ENCODE measurements at places on chromosomes 5 and 9.

DNA sequence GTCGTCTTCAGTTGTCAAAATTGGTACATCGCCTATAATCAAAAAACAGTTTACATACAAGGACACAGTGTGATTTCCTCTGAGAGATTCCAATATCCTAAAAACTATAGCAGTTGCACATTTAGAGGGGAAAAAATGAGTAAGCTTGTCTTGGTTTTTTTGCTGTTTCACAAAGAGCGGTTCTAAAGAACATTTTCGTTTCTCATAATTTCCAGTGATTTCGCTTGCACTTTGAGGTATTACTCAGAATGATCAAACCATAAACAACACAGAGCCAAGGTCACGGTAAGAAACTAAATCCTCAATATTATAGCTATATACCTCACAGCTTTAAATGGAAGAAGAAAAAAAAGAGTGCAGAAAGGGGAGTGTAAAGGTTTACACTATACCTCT lies 861 bp downstream of the MTX3 start:
- DNase-seq = no peak

DNA sequence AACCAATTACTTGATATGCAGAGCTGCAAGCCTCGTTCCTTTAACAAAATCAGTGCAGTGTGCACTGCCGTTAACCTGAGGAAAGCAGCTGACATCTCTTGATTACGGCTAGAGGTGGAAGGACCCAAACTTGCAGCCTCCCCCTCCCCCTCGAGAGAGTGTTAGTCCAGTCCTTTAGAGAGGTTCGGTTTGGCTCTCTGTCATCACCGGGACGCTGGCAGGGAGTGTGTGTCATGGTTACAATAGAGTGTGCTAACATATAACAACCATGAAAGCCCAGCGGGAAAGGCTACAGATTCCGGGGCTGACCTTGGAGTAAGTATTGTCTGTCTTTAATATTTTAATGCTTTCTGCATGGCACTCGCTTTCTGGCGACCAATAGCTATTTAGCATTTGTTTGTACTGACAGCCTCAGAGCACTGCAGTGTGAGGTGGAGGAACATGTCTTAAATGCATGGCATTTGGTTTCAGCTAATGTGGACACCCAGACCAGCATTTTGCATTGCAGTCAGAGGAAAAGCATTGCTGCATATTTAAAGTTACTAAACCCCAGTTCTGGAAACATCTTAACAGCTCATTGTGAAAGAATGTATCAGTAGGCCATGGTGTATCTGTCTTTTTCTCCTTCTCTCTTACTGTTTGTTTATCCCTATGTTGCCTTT lies 237.5 kb downstream of the CD180 start:
- DNase-seq = no peak

GRCh38 chr5:177440211-177440989 lies 6.2 kb upstream of the PRR7 start:
- DNase-seq = no peak

DNA sequence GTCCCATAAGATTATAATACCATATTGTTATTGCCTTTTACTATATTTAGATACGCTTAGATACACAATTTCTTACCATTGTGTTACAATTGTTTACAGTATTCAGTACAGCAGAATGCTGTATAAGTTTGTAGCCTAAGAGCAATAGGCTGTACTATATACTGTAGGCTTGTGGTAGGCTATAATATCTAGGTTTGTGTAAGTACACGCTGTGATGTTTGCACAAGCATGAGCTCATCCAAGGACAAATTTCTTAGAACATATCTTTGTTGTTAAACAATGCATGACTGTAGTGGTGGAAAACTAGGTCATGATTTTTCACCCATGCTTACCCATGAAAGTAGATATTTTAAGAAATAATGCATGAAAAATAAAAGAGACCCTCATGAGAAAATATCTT lies 509.4 kb upstream of the CDH18 start:
- no peak for DNase-seq

DNA sequence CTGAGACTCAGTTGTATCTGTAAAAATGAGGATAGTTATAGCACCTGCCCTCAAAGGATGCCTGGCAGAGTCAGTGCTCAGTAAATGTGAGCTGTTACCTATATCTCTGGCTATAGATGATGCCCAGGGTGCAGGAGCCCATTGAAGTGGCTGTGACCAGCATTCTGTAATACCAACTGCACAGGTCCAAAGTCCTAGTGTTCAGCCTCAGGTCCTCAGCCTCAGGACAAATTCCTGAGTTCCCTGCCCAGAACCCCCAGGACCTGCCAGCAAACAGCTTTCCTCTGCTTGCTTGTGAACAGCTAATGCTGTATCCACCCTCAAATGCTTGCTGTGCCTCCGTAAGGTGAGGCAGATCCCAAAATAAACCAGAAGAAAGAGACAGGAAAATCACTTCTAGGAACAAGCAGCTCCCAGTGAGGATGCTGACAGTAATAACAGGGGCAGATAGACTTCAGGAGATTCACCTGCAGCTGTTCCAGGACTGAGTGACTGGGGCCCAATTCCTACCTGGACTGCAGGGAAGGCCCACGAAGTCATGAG lies 80.8 kb downstream of the SIL1 start:
- no peak for DNase-seq

DNA sequence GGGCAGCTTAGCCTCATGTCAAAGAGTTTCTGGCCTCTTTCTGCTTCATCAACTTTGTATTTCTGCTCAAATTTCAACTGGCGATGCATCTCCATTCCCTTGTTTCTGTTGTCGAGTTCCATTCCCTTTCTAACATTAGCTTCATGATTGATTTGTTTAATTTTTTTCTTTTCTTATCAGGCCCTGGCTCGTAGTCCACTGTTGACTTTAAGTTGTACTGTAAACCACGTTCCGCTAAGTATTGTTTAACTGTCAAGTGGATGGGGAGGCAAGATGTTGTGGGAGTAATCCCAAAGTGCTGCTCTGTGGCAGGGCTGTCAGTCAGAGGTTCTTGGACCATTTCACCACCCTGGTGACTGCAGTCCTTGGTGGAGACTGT lies 309.1 kb downstream of the PSAT1 start:
- no peak for DNase-seq

GRCh38 chr5:39211773-39212172 lies 7.6 kb downstream of the FYB1 start:
- DNase-seq = no peak

Measured in GDM1 (cell line).